ENCODE measurements at places on chromosomes 4 and X. TPM values are rescaled to one million over a fixed set of nuclear protein-coding genes. Genes with fewer than 3 reads are reported as not detected.

- peak; percentile 9 for DNase-seq
These were observed 290.6 kb upstream of the BOD1L1 start for GRCh38 chr4:13918110-13918509.

DNA sequence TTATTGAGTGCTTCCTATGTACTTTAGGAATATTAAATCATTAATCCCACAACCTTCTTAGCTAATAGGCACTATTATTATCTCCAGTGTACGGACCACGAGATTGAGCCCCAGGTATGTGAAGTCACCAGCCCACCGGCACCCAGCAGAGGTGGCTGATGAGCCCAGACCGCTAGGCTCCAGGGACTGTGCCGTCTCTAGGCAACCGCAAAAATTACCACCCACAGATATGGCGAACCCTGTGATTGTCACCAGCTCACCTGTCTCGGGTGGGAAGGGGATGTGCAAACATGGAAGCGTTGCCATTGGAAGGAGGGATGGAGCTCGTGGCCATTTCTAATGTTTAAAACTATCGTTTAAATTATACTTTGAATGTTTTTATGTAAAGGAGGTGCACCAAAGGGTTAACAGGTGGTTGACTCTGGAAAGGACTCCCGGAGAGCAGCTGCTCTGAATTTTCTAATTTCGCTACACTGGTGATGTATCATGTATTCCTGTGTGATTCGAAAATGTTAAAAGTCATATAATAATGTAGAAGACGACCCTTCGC lies 21.0 kb upstream of the JAKMIP1 start:
- DNase-seq: no peak

DNA sequence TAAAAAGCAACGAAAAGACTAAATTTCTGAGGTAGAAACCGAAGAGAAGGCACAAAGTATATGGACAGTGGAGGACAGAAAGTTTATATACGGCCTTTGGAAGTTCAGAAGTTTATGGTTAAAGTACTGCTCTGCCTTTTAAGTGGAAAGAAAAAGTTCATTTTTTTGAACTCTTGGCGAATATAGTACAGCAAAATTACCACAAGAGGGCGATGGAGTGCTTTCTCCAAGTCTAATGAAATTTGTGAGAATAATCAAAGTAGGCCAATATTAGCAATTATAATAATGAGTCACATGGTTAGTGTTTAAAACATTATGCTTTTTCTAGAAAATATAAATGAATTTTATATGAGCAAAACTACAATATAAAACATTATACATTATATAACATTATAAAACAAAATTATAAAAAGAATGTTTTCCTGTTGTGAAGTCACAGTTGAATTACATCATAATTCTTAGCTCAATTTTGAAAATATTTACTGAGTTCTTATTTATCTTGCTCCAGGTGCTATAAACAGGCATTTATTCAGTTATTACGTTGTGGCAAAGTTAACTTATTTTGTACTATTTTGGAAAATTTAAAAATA lies 136.2 kb upstream of the BMPR1B start:
- no peak for DNase-seq

- DNase-seq: no peak
These were observed 81.5 kb downstream of the FTHL17 start for GRCh38 chrX:30990361-30990760.

- DNase-seq: no peak
These were observed 82.4 kb upstream of the BMP3 start for GRCh38 chr4:80948141-80948540.

GRCh38 chrX:139113708-139114107 lies 402.2 kb upstream of the FGF13 start:
- no peak for DNase-seq

DNA sequence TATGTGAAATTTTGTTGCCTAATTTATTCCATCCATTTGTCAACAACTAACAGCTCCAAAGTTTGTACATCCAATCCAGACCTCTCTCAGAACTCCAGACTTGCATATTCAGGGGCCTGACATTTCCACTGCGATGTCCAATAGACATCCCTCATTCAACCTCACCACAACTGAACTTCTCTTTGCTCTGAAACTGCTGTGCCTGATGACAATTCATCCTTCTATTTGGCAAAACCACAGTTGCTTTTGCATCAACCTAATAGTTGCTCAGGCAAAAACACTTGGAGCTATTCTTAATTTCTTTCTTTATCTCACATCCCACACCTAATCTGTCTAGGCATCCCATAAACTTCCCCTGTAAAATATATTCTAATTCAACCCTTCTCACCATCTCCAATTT lies 56.5 kb downstream of the ANTXR2 start:
- no peak for DNase-seq

DNA sequence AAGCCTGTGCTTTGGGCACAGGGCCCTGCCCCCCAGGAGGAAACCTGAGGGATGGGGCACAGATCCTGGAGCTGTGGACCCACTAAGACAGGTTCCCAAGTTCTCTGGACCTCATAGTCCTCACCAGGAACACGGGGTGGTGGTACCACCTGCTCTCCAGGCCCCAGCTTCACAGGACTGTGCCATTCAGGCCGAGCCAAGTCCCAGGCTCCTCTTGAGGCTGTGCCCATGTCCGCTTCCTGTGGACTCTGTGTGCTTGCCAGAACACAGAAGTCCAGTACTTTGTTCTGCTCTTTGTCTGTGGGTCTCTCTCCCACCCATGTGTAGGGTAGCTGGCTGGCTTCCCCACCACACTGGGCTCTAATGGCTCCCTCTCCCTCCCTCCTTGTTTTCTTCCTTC lies 104.5 kb upstream of the PSAPL1 start:
- DNase-seq: no peak

- DNase-seq: no peak
These were observed 32.0 kb downstream of the BCLAF3 start for GRCh38 chrX:19958552-19959486.

DNA sequence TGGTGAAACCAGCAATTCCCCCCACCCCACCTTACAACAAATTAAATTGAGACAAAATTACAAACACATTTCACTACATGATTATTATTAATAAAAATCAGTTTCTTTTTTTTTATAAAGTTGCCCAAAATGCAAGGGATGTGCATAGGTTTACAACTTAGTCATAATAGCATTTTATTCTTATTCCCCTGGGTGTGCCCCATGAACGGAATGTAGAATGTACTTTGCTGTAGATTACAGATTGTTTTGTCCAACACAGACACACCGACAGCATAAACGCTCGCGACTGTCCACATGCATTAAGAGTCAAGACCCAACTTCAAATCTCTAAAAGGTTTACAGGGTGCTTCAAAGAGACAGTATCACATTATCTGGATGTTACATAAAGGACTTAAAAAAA lies 72.3 kb downstream of the NYX start:
- no peak for DNase-seq

GRCh38 chr4:147709999-147710398 lies 21.9 kb upstream of the ARHGAP10 start:
- DNase-seq: no peak

DNA sequence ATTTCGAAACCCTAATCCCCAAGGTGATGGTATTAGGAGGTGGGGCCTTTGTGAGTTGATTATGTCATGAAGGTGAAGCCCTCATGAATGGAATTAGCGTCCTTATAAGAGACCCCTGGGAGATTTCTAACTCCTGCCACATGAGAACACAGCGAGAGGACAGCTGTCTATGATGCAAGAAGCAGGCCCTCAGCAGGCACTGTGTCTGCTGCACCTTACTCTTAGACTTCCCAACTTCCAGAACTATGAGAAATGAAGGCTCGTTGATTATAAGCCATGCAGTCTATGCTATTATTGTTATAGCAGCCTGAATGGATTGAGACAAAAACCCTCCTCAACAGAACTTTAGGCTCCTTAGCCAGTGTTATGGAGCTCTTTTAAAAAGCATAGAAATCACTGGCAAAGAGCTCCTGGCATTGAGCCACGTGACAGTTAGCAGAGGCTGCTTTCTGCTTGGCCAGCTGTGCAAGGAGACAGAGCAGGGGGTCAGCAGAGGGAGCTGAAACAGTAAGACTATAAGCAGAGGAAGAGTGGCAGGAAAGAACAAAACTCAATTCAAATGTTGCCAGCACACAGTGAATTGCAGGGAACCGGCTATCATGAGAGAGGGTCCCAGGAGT lies 219.2 kb upstream of the FAT1 start:
- peak; percentile 58 for DNase-seq

- no peak for DNase-seq
These were observed 70.8 kb upstream of the IL15 start for GRCh38 chr4:141565379-141566089.

DNA sequence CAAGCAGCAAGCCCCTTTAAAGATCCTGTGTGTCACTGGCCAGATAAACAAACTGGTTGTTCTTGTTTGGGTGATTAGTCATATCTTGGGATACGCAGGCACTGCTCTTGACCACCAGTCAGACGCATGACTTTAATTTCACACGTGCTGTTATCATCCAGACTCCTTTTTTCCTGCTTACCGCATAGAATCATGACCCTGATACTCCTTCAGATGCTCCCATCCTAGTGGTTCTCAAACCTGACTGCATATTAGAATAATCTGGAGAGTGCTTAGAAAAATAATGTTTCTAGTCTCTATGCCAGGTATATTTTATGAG lies 78.8 kb downstream of the CLDN22 start:
- no peak for DNase-seq

DNA sequence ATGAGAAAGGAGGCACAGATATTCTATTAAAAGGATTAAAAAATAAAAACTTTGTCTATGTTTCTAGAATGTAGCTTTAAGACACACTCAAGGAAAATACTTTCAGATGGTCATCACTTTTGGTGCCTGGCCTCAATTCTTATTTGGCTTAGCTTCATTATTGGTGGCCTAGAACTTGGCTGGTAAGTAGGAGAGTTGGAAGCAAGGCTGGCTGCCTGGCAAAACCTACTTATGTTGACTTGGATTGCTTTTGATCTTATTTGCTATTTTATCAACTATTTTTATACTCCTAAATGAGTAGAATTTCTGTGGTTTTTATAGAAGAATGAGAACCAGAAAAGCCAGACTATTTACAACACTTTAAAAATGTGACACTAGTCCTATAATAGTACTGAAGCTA lies 35.3 kb upstream of the JADE3 start:
- DNase-seq: no peak

- DNase-seq: no peak
These were observed 186.3 kb downstream of the MOSPD2 start for GRCh38 chrX:15059474-15059873.

DNA sequence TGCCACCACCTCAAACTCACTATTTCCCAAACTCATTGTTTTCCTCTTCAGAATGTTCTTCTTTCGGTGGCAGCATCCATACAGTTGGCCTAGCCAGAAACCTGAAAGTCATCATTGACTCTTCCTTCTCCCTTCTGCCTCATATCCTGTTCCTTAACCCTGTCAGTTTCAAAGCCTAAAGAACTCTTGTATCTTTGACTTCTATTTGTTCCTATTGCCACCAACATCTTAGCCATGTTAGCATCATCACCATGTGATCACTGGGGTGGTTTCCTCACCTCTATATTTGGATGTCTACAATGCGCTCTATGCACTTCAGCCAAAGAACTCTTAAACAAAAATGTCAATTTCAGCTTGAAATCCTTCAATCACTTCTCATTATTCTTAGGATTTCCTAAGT lies 29.0 kb downstream of the DDX60L start:
- DNase-seq: no peak

DNA sequence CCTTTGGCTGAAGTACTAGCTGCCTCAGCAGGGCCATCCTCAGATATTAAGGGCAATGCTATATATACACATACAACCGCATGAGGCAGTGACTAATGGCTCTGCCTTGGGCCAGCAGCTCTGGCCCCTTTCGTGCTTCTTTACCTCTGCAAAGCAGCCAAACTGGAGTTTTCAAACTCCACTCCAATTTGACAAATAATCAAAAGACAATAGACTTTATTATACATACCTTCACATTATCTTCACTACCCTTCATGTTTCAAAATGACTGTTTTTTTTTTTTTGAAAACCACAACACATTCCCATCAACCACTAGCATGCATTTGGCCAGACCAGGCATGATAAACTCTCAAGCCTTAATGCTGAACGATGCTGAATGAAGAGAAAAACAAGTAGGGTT lies 187.7 kb downstream of the ENOX2 start:
- DNase-seq: no peak

DNA sequence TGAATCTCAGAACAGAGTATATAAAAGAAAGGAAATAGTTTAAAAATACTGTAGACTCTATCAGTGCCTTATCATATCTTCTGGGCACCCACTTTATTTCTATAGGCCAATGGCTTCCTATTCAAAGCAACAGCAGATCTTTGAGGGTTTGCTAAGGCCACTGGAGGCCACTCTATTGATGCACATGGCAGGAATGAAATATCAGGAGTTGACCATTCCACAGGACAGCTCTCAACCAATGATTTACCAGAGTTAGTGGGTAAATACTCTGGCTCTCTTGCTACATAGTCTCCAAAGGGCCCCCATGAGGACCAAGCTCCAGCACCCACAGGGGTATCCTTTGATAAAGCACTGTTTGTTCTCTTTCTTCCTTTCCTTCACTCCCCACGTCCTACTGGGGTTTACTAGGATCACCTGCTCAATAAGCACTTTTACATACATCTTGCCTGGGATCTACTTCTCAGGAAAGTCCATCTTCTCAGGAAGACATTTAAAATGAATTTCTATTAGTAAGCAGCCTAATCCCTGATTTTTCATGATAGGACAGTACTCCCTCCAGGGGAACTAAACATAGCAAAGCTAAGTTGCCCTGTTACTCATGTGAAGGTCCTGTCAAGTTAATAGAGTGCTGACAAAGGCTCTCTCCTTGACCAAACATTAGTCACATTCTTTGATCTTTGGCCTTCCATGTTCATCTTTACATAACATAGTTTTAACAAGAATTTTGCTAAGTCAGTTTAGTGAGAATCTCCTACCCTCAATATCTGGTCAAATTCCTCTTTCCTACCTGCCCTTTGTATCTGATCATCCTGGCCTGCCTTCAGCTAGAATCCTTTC lies 459.7 kb downstream of the GRXCR1 start:
- DNase-seq: no peak

DNA sequence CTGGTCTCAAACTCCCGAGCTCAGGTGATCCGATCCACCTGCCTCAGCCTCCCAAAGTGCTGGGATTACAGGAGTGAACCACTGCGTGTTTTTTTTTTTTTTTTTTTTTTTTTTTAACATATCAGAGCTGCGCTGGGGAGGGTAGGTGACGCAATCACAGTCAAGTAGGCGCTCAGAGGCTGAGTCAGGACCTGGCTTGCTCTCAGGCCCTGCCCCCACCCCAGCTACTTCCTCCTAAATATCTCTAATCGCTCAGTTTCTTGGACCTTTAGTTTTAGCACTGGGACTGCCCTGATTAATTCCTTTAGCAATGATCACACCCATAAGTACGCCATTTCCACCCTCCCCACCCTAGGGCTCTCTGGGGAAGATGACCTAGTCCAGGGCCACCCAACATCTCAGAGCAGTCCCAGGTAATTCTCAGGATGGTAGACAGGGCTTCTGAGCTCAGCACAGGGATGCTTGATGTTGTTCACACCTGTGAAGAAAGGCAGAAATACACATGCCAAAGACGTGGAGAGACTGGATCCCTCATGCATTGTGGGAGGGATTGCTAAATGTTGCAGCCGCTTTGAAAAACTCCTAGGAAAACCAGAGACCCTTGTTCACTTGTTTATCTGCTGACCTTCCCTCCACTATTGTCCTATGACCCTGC lies 50.2 kb downstream of the DDX3X start:
- DNase-seq: peak; percentile 76

GRCh38 chr4:175891851-175892250 lies 79.8 kb upstream of the GPM6A start:
- DNase-seq: no peak

The HOPX gene
- total RNA-seq: 2.7 TPM

The MAGEA12 gene
- not detected for total RNA-seq

The LINC00632 gene
- 72.8 TPM for total RNA-seq

The KIF4A gene
- total RNA-seq: 6.7 TPM

The HPSE gene
- total RNA-seq: 13.3 TPM

The SOX3 gene
- not detected for total RNA-seq

The PNCK gene
- 1.1 TPM for total RNA-seq

The AVPR2 gene
- 0.52 TPM for total RNA-seq

The TMEM129 gene
- total RNA-seq: 60.3 TPM
